Muscle of back (tissue), 13 donors: ENCODE measurements at places on chromosomes 3 and 15. TPM values are rescaled to one million over a fixed set of nuclear protein-coding genes. Genes with fewer than 3 reads are reported as not detected.

DNA sequence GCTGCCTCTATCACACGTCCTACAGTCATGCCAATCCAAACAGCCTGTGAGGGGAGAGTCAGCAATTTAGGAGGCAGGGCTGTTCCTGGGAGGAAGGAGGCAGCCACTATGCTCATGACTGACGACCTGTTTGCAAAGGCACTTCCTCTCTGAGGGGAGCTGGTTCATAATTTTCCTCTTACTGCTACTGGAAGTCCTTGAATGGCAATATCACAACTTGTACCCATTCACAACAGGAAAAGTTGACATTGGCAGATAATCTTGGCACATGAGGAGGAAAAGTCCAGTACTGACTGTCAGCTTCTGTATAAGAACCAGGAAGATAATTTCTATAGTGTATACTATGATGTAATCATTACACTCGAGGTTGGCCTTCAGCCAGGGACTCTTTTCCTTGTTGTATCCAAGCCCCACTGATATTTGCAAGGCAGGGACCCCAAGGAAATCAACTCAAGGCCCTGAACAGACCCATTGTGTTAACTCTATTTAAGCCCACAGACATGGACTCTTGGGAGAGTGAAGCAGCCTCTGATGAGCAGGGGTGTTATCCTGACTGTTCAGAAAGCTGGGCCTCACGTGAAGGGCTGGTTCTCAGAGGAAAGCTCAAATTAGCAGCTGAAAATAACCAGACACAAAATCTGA lies 267.3 kb upstream of the ADAMTS9 start:
- peak; percentile 76 for DNase-seq

DNA sequence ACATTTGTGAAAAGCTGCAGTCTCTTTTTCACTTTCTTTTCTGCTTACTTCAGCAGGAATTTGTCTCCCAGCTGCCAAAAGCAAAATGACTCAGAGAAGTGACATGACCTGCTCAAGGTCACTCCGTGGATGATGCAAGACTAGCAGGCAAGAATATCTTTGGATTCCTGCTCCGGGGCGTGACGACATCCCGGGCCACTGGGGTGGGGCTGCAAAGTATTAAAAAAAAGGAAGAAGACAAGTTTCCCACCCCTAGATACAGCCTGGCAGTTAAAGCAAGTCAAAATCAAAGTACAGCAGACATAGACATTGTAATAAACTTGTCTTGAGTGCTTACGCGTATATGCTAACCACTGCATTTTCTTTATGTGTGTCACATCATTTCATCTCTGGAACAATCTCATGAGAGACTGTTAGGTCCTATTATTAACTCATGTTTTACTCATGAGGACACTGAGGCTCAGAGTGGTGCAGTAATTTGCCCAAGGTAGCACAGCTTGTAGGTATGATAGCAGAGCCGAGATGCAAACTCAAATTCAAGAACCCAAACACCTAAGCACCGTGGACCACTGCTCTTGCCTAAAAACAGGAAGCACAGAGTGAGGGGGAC lies 485.2 kb upstream of the PROK2 start:
- DNase-seq = peak; percentile 91

Gene KNL1
- 6.8 TPM for polyA plus RNA-seq

DNA sequence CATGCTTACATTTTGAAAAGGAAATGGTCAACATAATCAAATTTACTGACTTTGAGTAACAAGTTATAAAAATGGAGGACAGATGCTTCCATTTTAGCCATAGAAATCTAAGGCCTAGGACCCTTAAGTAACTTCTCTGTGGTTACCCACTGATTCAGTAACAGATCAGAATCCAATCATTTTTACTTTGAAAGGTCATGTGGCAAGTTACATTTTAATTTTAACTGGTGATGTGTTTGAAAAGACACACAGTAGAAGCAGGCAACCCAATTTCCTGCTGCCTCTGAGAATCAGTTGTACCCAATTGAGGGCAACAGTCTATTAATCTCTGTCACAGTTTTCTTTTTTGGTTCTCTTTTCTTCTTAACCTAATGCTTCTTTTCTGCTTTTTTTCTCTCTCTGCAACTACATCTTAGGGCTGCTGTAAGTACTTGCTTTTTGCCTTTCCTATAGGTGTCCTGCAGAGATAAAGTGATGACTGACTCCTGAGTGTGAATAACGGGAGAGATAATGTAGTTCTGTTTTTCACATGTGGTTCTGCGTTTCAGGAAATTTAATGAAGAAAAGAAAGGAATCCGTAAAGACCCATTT lies 3.3 kb downstream of the ZWILCH start:
- no peak for DNase-seq
